ENCODE measurements at places on chromosomes 6 and 20.

GRCh38 chr20:32819992-32820697, 391 bp downstream of the MAPRE1 start:
- peak; percentile 73 for DNase-seq

- DNase-seq: no peak
Measured at GRCh38 chr20:33132513-33133372, 35.2 kb upstream of the BPIFA2 start.

DNA sequence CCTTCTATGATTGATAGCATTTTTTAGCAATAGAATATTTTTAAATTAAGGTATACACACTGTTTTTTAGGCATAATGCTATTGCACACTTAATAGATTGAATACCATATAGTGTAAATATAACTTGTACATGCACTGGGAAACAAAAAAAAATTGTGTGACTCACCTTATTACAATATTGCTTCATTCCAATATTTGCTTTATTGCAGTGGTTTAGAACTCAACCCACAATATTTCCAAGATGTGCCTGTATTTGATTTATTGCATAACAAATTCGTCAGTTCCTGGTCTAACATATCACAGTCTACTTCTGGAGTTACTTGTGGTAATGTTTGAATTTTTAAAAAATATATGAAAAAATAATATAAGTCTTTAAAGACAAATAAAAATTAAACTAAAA, 41.9 kb upstream of the DEFB112 start:
- no peak for DNase-seq

GRCh38 chr6:84575264-84575663, 189.1 kb downstream of the TBX18 start:
- DNase-seq: no peak

GRCh38 chr6:98946266-98946878, 1.4 kb downstream of the FBXL4 start:
- no peak for DNase-seq

DNA sequence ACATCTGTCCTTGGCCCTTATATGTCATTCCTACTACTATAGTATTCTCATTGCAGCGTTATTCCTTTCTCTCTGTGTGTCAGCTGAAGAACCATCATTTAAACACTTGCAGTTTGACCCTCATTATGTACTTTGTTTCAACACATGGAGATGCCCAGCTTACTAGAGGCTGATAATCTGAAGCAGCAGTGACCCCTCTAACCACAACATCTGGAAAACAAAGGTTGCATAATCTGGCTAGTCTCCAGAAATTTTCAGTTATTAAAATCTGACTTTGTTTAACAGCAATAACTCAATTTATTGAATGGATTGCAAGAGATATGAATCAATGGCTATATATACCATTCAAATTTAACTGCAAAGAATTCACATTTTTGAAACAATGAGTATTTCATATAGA, 6.6 kb upstream of the PHIP start:
- no peak for DNase-seq

DNA sequence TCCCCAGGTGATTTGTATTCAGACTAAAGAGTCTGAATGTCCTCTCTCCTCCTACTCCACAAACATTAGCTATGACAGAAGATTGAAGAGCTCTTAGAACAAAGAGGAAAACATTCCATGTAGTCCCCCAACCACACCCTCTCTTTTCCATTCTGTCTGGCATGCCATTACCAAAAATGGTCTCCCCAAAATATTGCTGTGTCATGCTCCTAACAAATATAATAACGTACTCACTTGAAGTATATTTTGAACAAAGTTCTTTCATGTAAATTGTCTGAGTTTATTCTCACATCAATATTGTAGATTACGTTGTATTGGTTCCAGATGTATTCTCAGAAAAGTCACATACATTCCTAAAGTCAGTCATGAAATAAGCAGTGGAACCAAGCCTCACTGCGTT, 467.3 kb upstream of the IRAK1BP1 start:
- no peak for DNase-seq

DNA sequence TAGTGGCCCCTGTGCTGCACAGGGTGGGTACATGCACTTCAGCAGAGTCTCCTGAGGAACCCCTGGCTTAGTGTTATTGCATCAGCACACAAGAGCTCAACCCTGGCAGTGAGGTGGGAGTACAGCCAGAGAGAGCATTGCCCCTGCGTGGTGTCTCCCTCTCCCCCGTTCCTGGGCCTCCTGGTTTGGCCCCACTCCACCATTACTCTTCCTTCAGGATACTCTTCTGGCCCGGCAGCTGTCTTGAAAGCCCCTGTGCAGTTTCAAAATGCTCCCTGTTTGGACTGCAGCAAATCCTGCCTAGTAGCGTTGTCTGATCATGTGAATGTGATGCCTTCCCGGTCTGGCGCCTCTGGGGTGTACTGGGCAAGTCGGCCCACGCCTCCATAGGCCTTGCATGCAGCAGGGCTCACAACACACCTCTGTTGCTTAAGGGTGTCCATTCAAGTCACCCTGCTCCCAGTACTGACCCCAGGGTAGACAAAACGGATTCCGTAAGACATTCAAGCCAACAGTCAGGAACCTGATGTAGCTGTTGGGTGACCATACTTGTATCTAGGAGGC, 32.1 kb downstream of the TXNDC5 start:
- no peak for DNase-seq

DNA sequence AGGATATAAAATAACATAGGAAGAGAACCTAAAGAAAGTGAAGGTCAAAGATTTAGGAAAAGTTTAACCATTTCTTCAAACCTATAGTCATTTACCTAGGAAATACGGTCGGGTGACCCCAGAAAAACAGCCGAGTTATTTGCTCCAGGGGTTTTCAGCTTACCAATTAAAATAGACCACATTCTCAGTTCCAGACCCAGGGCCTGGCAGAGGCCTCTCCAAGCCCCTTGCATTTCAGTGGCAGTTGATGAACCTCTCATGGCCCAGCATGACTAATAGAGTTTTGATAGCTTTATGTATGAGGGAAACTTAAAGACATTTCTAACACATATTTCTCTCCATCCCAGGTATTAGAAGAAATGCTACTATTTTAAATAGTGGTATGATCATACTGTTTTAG, 113.5 kb downstream of the OGFRL1 start:
- DNase-seq: no peak

DNA sequence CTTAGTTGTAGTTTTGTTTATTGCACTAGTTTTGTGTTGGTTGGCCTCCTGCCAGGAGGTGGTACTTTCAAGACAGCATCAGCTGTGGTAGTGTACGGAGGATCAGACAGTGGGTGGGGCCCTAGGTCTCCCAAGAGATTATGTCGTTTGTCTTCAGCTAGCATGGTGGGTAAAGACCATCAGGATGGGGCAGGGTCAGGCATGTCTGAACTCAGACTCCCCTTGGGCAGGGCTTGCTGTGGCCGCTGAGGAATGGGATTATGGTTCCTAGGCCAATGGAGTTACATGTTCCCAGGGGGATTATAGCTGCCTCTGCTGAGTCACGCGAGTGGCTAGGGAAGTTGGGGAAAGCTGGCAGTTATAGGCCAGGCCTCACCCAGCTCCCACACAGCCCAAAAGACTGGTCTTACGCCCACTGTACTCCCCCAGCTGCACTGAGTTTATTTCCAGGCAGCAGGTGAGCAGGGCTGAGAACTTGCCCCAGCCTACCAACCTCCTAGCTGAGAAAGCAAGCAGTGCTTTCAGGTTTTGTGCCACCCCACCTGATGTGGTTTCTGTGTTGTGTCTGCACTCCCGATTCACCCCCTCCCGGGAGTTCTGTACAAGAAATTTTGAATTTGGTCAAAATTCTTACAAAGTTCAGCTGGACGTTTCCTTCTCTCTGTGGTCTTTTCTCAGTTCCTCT, 24.7 kb downstream of the ZSCAN31 start:
- no peak for DNase-seq

DNA sequence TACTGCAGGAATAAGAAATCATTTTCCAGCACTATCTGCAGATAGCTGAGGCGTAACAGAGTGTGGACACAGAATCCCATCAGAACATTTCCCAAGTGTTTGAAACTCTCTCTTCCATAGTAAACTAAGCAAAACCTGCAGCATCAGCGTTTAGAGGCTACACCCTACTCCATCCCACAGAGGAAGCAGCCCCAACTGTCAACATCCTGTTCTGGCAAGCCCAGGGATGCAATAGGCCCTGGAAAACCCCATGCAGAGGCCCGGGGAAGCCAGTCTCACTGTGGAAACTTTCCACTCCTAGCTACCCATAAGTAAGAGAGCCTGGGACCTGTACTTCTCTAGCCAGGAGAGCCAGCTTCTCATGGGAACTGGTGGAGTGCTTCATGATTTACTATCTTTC, 129.4 kb downstream of the LY86 start:
- DNase-seq: no peak

All from stimulated activated CD8-positive, alpha-beta memory T cell treated with anti-CD3 and anti-CD28 coated beads, Interleukin-12 subunit alpha, Interleukin-12 subunit beta, amount 100 ng/mL, for 1 hour (primary cell).